ENCODE measurements at places on chromosomes 5 and 9.

- DNase-seq, result no peak
Observed at GRCh38 chr5:172168311-172168710, 19.7 kb downstream of the STK10 start.

DNA sequence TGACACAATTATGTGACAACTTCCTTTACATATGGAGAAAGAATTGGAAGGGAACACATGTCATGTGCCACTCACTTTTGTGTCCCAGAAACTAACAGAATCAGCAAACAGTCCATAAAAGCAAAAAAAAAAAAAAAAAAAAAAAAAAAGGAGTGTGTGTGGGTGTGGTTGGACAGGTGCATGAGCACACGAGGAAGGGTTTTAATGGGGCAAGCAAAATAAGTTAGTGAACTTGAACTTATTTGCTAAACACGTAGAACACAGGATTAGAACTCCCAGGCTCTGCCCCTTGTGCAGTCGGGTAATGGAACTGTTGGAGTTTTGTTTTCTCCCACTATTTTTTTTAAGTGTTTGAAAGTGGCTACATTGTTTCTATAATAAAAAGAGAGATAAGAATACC is 74.8 kb upstream of the PJA2 start:
- no peak for DNase-seq

DNA sequence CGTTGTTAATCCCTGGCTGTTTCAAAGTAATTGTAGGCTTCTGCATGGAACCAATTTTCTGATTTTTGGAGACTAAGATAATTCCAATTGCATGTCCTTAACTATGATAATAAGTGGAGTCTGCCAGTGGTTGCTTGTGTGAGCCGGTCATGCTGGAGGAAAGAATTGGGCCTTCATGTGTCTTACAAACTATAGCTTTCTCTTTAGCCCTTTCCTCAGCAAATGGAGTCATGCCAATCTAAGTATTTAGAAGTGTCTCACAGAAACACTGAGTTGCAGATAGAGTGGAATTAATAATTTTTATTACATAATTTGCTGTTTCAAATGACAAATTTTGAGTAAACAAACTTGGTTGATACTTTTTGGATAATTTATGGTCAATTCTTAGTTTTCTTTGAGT is 200.4 kb downstream of the FBXL7 start:
- DNase-seq, result no peak

- DNase-seq, result no peak
Observed at GRCh38 chr5:81315336-81315735, 13.9 kb downstream of the ZCCHC9 start.

GRCh38 chr5:142100307-142100706 is 8.3 kb upstream of the NDFIP1 start:
- DNase-seq, result no peak

GRCh38 chr5:170503990-170504596 is at the start of gene KCNIP1:
TSS of gene KCNIP1 (plus strand) at chr5:170504020.
- no peak for DNase-seq

DNA sequence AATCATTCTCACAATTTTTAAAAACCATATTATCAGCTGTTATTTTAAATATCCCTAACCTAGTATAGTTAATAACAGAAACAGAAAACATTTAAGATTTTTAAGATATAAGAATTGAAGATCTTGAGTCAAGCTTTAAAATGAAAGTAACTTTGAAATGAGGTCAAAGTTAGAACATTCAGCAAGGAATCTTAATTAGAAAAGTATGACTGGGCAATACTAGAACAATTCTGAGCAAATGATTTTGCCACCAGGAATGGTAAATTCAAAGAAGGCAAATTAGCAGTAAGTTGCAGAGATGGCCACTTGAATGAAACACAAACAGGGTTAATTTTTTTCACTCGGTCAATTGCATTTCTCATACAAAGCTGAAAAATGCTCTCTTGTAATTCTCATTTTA is 117.9 kb downstream of the NXNL2 start:
- no peak for DNase-seq

GRCh38 chr9:88312517-88313103 is 75.6 kb upstream of the SPIN1 start:
- no peak for DNase-seq

- no peak for DNase-seq
Observed at GRCh38 chr9:105445203-105445881, 2.5 kb upstream of the FSD1L start.

GRCh38 chr5:81506378-81506777 is 112.4 kb upstream of the ACOT12 start:
- no peak for DNase-seq

DNA sequence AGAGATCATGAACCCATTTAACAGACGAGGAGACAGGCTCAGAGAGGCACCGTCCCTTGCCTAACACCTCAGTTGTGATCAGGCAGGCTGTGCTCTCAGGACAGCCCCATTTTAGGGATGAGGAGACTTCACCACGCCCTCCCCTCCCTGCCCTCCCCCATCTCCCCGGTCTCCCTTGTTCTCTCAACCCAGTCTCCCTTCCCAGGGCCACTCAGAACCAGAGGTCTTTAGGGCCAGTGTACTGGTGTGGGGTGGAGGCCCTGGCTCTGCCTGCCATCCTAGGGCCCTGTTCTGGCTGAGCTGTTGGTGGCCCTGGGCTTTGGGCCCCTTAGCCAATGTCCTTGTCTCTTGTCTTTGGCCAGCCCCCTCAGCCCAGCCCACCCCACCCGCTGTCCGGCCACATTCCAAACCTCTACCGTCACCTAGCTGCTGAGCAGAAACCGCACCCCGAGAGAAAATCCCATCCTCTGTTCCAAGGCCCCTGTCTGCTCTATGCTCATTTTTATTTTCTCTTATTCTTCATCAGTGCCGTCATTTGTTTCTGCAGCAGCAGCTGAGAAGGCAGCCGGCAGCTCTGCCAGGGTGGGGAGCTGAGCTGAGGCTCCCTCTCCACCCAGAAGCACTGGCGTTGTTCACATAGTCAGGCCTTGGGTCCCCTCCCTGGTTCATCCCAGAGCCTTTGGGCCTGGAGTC is 33.9 kb downstream of the OLFML2A start:
- no peak for DNase-seq

DNA sequence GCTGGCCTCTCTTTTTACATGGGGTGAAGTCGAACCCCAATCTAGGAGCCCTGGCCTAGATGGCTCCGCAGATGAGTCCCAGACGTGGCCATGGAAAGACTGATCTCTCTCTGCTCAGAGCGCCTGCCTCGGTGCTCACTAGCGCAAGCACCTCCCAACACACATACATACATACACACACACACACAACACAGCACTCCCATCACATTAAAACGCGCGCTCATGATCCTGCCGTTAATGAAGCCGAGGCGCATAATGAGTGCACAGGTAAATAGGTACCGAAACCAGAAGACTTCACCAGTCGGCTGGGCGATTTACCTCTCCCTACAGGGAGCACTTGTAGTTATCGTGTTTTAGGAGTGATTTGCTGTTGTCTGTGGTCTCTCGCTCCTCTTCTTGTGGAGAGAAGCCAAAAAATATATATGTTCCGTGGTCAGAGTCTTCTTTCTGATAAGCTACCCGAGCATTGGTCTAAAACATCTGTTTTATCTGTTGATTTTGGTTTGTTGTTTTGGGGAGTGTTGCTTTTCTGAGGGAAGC is 207.7 kb downstream of the MEF2C start:
- no peak for DNase-seq

- no peak for DNase-seq
Observed at GRCh38 chr5:72465066-72465465, 42.1 kb downstream of the ZNF366 start.

Measured in GM12864 (cell line).